ENCODE measurements at places on chromosomes 7 and 10. TPM values are rescaled to one million over a fixed set of nuclear protein-coding genes. Genes with fewer than 3 reads are reported as not detected.

DNA sequence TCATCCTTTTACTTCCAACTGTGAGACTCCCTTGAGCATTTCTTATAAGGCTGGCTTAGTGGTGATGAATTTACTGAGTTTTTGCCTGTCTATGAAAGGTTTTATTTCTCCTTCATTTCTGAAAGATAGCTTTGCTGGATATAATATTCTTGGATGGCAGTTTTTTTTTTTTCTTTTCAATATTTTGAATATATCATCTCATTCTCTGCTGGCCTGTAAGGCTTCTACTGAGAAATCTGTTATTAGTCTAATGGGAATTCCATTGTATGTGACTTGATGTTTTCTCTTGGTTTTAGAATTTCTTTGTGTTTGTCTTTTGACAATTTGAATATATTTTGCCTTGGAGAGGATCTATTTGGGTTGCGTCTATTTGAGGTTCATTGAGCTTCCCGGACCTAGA lies 22.4 kb downstream of the PHTF2 start:
- no peak for DNase-seq

SRRT gene
- total RNA-seq: 57.3 TPM

- DNase-seq: no peak
Observed at GRCh38 chr7:133547981-133548380, 295.1 kb downstream of the EXOC4 start.

DNA sequence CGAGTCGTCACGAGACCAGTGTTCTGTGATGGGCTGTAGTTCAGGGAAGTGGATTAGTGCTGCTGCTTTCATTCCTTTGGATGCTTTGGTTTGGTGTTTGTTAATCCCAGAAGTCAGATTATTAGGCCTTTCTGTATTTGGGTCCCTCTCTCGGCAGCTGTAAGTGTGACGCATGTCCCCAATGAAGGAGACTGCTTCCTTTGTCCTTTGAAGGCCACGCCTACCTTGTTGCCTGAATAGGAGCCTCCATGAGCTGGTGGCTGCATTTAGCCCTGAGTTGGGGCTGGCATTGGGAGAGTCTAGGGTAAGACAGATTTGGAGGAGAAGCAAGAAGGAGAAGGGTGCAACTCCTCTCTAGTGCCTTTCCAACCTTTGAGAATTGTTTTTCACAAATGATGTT lies 34.5 kb downstream of the DOCK1 start:
- DNase-seq: no peak

HKDC1 gene
- not detected for total RNA-seq

DNA sequence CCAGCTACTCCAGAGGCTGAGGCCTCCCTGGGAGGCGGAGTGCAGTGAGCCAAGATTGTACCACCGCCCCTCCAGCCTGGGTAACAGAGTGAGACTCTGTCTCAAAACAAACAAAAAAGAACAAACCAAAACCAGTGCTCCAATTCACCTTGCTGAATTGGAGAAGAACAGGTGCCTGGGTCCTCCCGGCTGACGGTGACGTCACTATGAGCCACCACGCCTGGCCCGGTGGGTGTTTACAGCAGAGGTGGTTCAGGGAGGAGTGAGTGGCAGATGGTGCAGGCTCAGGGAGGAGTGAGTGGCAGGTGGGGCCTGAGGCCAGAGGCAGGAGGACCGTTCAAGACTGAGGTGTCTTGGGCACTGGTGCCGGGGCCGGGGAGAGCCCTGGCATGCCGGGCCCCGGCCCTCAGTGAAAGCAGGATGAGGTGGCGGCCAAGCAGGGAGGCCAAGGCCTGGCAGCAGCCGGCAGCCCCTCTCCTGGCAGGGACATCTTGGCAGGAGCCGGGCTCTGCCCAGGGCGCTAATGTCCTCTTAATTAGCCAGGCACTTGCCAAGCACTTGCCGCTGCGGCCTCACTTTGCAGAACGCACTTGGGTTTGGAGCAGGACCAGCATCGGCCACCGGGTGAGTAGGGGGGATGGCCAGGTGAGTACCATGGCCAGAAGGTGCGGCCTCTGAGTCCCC lies 162.8 kb upstream of the TNRC18 start:
- DNase-seq: no peak

DNA sequence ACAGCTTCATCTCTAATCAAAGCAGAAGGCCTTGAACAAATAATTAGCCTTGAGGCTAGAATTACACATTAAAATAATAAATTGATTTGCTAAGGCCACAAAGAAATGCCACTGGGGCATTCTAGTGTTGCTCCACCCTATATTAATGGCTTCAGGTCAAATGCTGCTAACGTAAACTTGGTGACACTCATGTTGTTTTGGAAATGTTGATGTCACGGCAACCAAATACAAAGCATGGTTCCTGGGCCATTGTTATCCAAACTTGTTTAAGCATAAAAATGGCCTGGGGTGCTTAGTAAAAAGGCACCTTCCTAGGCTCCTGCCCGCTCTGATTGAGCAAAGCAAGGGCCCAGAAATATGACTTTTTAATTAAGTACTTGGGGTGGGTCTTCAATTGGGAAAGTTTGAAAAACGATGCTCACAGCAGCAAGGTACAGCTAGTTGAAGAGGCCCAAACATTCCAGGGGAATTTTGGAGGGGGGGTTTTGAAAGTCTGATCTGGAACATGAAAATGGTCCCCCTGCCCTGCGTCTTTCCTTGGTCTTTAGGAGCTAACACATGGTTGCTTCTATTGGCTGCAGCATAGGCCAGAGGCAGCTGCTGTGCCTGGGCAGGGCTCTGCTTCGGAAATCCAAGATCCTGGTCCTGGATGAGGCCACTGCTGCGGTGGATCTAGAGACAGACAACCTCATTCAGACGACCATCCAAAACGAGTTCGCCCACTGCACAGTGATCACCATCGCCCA lies 67.8 kb downstream of the ABCC2 start:
- DNase-seq: no peak

- DNase-seq: no peak
Observed at GRCh38 chr10:117458571-117458970, 83.3 kb upstream of the PDZD8 start.

DNA sequence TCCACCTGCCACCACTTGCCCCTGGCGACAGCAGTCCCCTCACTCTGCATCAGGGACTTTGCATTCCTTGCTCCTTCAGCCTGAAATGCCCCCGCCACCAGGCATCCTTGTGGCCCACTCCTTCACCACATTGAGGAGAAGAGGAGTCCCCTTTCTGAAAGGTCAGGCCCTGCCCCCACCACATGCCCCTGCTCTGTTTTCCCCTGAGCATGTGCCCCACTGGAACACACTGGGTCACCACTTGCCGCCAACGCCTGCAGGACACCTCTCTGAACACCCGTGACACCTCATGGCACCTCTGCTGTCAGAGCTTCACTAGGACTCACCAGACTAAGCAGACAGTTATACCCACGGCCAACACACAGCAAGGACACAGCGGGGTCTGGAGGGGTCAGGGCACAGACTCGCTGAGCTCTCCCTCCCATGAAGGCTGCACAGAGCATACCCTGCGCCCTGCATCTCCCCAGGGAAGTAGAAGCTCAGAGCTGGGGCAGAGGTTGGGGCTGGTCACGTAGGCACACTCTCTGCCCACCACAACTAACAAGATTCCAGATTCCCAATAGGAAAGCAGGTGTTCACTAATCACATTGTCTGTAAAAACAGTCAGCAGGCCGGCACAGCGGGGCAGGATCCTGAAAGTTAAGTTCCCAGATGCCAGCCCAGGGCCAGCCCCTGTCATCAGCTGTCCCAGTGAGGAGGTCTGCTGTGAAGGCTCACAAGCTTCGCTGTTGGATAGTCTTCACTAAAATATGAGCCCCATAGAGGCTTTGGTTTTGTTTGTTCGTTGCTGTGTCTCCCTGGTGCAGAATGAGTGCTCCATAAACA lies 5.8 kb upstream of the AOC1 start:
- peak; percentile 37 for DNase-seq

DNA sequence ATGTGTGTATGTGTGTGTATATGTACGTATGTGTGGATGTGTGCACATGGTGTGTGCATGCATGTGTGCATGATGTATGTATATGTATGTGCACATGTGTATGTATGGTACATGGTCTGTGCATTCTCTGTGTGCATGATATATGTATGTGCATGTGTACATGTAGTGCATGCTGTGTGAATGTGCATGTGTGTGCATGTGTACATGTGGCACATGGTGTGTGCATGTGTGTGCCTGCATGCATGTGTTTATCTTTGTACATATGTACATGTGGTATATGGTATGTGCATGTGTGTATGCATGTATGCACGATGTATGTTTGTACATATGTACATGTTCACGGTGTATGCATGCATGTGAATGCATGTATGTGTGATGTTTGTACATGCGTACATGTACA lies 383.7 kb downstream of the TYW1 start:
- no peak for DNase-seq

GRCh38 chr10:125878957-125879835 lies 1.9 kb downstream of the DHX32 start:
- no peak for DNase-seq

DNA sequence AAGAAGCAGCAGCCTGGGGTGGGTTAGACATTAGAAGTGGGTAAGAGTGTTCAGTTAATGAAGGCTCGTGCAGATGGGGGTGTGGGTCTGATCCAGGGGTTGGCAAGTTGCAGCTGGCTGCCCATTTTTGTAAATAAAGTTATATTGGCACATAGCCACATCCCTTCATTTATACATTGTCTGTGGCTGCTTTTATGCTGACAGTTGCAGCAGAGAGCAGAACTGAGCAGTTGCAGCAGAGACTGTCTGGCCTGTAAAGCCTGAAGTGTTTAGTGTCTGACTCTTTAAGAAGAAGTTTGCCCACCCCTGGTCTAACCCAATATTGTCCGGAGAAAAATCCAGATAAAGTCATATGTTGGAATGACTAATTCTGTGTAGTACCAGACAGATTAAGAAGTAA lies 38.1 kb downstream of the GLRX3 start:
- DNase-seq: no peak

DNA sequence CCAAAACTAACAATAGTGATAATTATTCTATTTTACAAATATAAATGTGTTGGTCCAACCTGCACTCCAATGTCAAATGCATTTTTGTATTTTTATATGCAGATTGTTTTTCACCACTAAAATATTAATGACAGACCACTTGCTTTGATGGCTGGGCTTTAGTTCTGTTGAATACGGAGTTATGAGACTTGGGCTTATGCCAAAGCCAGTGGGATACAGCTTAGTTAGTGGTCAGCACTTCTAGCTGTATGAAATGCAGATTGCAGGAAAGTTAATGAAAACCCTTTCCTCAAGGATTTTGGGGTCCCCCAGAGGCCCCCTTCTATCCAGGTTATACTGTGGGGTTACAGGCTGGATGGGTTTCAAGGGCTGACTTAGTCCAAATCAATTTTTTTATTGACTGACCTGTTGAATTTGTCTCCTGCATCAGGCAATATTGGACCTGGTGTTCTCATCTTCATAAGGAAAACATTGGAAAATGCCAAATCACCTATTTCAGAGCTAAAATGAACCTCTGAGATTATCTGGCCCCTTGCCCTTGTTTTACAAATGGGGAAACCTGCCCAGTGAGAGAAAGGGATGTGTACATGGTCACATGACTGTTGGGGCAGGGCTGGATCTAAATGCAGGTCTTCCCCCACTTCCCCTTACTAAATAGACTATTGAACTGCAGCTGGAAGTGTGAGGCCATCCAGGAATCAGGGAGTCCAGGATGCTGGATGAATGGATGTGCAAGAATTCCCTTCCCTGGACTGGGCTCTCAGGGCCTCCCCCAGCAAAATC lies 1085.3 kb downstream of the KCNMA1 start:
- no peak for DNase-seq

DNA sequence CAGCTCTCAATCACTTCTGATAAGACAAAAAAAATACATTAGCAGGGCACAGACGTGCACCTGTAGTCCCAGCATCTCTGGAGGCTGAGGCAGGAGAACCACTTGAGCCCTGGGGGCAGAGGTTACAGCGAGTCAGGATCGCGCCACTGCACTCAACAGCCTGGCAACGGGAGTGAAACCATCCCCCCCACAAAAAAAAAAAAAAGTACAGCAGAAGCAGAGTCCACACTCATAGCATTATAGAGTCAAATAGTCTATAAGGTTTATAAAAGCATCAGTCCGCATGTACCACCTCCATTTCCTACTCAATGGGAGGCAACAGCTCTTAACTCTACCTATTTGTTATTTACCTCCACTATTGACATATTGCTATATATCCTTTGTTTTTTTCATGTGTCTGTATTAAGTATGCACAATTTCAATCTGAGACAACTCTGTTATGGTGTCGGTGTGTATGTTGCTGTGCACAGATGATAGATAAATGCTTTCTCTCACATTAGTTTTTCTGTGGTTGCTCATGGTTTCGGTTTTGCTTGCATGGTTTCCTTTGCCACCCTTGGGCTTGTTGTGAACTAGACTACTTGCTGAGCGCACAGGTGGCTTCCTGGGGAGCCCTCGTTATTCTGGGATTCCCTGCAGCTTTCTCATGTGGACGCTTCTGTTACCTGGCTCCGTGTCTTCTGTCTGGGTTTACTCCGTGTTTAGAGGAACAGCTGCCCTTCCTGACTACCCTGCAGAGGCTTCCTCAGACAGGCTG lies 40.4 kb downstream of the PROSER2 start:
- DNase-seq: peak; percentile 22

- no peak for DNase-seq
Observed at GRCh38 chr7:138091032-138091431, 14.8 kb downstream of the AKR1D1 start.

DNA sequence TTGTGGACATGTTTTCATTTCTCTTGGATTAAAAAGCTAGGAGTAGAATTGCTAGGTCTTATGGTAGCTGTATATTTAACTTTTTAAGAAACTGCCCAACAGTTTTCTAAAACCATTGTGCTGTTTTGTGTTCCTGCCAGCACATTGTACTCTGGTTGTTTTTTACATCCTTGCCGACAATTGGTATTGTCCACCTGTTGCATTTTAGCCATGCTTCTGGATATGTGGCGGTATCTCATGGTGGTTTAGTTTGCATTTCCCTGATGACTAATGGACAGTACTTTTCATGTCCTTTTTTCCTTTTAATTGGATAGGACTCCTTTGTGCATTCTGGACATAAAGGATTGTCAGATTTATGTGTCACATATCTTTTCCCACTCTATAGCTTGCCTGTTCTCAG lies 45.5 kb downstream of the STK17A start:
- DNase-seq: no peak

DNA sequence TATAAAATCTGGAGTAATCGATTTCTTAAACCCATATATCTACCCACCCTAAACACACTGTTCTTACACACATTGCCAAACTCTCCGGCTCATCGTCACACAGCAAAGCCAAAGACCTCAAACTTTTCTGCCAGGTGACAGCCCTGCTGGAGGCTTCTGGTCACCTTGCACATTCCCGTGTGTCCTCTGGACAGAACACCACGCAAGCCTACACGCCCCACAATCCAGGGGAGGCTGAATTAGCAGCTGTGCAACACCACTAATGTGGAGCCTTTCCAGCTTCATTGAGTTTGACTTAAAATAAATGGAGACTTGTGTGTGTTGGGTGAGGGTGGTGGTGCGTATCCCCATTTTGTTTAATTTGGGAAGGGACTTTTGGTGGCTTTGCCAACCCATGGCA lies 38.4 kb downstream of the KLF6 start:
- no peak for DNase-seq
